ENCODE measurements at places on chromosomes 5 and 9.

DNA sequence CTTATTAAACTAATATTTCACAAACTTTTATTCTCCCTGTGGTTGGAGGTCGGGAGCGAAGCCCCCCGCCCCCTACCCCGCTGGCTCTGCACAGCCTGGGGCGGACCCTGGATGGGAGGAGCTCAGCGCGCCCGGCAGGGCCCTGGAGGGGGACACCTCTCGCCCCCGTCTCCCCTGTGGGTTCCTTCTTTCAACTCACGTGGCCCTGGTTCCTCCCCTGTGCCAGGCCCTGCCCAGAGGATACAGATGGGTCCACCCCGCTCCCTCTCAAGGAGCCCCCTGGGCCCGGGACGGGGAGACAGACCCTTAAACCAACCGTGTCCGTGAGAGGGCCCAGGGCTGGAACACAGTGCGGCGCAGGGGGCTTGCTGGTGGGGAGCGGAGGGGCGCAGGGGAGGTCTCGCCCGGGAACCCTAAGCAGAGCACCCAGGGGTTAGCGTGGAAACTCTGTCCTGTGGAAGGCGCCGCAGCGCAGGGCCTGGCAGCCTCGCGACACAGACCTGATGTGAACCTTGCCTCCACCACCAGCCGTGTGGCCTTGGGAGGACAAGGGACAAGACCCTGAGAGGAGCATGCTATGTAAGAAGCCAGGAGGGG is 103.7 kb upstream of the MVB12B start:
- DNase-seq, result no peak

- no peak for DNase-seq
These were observed 68.7 kb downstream of the ACTL7B start for GRCh38 chr9:108786901-108787689.

DNA sequence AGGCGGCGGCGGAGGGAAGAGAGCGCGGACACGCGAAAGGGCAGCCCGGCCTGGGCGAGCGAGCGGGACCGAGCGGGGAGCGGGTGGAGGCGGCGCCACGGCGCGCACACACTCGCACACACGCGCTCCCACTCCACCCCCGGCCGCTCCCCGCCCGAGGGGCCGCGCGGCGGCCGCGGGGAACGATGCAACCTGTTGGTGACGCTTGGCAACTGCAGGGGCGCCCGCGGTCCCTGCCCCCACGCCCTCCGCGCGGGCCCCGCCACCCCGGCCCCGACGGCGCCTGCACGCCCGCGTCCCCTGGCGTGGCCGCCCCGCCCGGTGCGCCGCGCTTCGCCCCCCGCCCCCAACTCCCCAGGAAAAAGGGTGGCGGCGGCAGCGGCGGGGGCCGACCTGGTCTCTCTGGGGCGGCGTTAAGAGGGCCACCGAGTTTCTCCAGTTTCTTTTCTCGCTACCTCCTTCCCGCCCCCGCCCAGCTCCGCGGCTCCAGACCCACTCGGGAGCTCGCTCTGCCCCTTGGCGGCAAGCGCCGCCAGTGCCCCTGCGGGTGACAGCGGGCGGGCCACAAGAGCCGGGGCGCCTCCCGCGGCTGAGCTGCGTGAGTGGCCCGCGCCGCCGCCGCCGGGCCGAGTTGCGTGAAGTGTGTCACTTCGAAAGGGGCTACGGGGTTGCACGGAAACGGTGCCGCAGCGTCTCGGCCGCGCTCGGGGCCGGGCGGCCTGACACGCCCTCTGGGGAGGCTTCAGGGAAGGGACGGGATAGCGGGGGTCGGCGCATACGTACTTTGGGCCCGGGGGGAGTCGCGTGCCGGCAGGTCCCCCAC is at the start of gene NR3C1:
TSS of gene NR3C1 (minus strand) at position 94 of the 823 bp plus-strand sequence. CDS start 2,847 bp downstream, outside the sequence.
- DNase-seq, result no peak

DNA sequence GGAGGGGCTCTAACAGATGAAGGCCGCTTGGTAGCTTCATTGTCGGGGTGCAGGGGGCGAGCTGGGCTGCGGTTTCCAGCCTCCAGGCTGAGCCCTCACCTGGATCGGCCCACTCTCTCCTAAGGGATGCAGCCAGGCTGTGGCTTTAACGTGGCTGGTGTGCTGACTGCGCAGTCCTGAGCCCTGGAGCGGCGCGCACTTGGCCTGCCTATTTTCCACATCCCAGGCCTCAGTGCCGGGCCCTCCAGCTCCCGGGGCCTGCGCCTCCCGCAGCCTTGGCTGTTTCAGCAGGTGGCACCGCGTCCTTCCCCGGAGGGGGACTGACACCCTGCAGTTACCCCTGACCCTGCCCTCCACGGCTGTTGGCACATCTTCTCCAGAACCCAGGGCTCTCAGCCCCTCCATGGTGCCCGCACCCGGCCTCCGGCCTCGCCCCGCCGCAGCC is 1.4 kb downstream of the RNU6ATAC start:
- no peak for DNase-seq

DNA sequence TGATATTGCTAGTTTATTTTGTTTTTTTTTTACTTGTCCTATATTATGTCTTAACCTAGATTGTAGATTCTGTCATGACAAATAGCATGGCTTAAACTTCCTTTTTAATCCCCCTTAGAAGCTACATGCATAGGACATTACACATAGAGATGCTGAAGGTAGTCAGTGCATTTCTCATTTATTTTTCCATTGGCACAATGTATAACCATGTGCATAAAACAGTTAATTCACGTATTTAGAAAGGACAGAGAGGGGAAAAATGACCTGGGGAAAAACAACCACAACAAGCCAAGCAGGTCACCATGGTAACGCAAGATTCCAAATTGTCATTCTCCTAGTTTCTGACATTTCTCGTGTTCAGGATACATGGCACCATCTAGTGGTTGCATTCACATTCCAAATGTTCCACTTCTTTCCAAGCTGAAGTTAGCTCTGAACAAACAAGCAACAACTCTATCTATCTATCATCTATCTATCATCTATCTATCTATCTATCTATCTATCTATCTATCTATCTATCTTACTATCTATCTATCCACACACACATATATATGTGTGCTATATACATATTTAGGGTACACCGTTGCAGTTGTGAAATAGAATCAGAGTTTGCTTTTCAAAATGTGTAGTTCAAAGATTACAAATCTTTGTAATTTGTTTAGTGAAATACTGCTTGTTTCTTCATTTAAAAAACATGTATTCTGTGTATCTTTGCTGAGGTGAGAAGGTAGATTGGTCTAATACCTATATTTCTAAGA is 487.2 kb upstream of the ST8SIA4 start:
- peak; percentile 22 for DNase-seq

DNA sequence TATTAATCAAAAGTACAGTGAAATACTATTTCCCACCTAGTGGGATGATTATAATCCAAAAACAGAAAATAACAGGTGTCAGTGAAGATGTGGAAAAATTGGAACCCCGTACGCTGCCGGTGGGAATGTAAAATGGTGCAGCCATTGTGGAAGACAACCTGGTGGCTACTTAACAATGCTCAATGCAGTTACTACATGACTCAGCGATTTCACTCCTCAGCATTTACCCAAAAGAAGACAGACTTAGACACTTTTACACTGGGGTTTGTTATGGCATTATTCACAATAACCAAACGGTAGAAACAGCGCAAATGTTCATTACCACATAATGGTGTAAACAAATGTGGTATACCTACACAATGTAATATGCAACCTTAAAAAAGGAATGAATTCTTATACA is 23.9 kb downstream of the SECISBP2 start:
- DNase-seq, result no peak

GRCh38 chr5:80230269-80230992 is 25.4 kb downstream of the SERINC5 start:
- DNase-seq, result no peak

DNA sequence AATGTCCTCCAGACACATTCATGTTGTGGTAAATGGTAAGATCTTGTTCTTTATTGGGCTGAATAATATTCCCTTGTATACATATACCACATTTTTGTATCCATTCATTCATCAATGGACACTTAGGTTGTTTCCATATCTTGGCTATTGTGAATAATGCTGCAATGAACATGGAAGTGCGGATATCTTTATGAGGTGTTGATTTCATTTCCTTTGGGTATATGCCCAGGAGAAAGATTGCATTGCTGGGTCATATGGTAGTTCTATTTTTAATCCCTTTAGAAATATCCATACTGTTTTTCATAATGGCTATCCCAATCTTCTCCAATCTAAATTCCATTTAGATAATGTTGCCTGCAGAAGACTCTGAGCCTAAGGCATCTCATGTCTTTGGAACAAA is 78.0 kb upstream of the TNC start:
- DNase-seq, result no peak

DNA sequence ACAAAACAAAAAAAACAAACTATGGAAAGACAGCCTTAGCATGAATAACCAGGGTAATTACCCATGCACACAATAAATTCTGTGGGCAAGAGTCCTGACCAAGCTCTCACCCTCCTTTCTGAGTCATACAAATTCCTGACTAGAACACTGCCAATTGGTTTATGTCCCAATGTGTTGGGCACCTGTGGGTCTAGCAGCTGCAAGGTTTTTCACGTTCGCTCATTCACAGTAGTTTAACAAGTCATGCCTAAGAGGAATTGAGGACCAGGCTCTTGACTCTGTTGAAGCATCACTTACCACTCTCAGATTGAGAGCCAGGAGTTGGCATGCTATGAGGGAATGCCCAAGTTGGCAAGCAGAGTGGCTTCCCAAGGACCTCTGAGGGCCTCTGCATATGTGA is 205.5 kb upstream of the SLC24A2 start:
- DNase-seq, result no peak

- peak; percentile 71 for DNase-seq
These were observed 123.1 kb downstream of the LIFR start for GRCh38 chr5:38433160-38433861.

Data from non-pigmented ciliary epithelial cell (primary cell).